ENCODE measurements at places on chromosomes 1 and 21. TPM values are rescaled to one million over a fixed set of nuclear protein-coding genes. Genes with fewer than 3 reads are reported as not detected.

DNA sequence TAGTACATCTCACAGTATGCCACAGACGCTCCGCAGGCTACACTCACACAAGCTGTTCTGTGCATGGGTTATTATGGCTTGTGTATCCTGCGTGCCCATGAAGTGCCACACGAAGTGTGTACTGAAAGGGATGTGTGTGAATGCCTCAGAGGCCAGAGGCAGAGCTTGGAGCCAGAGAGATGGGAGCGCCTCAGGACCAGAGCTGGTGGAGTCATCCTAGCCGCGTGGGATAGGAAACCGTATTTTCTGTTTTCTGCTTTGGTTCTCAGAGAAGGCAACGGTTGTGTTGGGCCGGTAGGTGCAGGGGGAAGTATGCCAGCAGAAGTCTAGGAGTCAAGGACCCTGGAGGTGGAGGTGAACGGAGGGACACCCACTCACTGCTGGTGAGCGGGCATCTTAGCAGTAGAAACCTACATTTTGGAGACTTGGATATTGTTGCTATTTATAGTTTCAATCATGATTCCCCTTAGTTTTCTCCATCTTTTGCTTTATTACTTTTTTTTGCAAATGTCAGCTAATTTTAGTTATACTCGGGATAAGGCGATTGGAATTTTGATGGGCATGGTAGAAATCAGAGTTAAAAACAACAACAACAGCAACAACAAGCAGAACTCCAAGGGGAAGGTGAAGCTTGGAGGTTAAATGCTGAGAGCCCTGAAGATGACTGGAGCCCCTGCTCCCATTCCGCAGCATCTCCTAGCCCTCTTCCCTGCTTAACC is 188.2 kb downstream of the DYRK1A start:
- no peak for DNase-seq

DNA sequence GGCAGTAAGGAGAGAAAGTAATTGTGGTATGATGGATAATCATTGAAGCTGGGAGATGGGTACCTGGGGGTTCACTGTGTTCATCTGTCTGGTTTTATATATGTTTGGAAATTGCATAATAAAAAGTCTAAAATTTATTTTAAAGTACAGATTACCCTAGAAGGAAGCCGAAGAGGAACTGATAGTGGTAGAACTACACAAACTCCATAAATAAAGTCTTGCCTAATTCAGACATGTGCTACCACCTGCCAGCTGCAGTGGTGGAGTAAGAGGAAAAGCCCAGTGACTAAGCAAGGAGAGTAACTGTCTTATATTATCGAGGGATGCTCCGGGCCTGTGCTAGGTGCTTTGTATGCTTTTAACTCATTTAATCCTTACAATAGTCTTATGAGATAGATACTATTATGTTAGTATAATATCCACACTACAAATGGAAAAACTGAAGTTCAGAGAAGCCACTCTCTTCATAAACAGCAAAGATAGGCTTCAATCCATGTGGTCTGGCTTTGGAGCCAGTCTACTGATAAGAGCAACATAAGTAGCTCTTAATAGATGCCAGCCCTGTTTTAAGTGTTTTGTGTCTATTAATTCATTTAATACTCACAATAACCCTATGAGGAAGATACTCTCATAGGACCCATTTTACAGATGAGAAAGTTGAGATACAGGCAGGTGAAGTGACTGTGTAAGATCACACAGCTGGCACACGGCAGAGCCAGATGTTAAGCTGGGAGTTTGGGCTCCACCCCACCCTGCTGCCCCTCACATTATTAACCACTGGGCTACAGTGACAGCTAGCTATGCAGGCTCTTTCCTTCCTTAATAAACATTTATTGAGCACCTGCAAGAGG is 56.8 kb upstream of the HNRNPU start:
- DNase-seq: no peak

DNA sequence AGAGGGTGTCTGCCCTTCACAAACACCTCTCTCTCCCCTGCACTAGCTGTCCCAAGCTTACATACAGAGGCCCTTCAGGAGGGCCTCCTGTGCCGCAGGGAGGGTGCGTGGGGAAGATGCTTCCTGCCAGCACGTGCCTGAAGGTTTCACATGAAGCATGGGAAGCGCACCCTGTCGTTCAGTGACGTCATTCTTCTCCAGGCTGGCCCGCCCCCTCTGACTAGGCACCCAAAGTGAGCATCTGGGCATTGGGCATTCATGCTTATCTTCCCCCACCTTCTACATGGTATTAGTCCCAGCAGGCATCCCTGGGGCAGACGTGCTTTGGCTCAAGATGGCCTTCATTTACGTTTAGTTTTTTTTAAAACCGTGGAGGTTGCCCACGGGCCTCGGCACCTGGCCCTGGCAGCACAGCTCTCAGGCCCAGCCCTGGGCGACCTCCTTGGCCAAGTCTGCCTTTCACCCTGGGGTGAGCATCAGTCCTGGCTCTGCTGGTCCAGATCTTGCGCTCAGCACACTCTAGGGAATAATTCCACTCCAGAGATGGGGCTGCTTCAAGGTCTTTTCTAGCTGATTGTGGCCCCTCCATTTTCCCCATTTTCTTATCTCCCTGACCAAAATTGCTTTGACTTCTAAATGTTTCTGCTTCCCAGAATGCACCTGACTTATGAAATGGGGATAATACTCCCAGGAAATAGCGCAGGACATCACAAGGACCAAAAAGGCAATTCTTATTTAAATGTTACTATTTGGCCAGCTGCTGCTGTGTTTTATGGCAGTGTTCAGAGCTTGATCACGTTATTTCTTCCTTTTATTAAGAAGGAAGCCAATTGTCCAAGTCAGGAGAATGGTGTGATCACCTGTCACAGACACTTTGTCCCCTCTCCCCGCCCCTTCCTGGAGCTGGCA is 6.1 kb downstream of the NPPA start:
- DNase-seq: no peak

DNA sequence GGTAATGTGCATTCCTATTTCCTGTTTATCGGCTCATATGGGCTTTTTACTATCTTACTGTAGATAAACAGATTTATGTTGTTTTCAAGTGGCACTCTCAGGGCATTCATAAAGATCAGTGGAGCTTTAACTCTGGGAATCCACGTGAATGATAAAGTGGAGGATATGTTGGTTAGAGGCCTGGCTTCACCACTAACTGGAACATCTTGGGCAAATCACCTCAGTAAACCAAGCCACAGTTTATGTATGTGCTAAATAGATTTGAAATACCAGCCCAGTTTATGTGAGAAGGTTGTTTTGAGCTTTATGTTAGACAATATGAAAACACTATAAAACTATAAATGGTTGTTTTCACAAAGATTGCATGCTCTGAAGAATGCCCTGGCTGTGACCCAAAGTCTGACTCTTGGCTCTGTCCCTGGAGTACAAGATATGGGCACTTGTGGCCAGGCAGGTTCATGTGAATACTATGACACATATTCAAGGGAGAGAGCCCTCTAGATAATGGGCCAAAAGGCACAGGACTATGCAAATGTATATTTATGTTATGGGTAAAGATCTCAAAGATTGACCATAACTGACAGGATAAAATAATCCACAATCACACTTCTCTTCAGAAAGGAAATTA is 36.7 kb downstream of the FAM163A start:
- DNase-seq: no peak

DNA sequence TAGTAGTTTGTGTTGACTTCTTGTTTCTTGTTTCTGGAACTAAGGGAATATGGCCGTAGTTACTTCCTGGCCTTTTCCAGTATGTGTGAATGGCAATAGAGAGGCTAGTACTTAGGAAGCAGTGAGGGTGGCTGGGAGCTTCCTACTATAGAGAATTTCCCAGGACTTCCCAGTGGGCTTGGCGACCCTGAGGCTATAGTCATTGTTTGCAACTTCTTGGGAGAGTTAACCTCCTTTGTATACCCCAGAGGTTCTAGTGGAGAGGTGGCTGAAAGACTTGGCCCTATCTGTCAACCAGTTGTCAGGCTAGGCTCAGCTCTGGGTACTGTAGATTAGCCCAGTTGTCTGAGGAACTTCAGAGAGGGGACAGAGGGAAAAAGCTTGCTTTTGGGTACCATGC is 15.6 kb downstream of the RAD54L start:
- no peak for DNase-seq

GRCh38 chr1:43992232-43992995 is 1.0 kb downstream of the CCDC24 start:
- DNase-seq: no peak

DNA sequence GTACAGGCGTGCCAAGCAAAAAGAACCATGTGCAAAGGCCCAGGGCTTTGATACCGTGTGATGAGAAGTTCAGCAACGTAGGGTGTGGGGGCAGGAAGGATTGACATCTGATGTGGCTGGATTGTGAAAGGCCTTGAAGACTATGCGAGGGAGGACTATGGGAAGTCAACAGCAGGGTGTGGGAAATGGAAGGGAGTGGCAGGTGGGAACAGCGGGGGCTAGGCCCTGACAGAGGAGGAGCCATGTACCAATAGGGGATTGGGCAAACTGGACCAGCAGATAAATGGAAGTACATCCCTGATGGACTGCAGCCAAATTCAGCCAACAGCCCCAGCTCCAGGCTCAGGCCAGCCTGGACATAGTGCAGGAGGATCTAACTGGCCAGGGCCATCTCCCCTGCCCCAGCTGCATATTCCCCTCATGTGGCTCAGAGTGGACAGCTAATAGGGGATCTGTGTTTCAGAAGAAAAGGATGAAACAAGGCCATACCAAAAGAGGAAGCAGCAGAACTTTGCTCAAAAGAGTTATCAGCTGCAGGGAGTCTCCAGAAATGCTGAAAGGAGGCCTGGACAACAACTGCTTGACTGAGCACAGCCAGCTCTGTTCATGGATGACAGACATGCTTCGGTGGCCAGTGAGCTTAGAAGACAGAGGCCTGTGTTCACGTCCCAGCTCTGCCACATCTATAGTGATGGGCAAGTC is 140.2 kb upstream of the SGIP1 start:
- DNase-seq: no peak

DNA sequence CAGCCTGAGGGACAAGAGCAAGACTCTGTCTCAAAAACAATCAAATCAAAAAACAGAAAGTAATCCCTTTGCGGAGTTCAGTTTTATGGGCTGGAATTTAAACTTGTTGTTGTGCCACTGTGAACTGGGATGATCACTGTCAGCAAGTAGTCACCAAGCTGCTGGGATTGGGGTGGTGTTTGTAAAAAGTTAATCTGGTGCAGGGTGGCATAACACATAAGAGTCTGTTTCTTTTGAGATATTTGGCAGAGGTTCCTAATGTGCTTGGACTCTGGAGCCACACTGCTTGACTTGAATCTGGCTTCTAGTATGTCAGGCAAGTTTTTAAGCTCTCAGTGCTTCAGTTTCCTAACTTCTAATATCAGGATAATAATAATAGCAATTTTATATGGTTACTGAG is 6.6 kb downstream of the CLIC4 start:
- DNase-seq: no peak

DNA sequence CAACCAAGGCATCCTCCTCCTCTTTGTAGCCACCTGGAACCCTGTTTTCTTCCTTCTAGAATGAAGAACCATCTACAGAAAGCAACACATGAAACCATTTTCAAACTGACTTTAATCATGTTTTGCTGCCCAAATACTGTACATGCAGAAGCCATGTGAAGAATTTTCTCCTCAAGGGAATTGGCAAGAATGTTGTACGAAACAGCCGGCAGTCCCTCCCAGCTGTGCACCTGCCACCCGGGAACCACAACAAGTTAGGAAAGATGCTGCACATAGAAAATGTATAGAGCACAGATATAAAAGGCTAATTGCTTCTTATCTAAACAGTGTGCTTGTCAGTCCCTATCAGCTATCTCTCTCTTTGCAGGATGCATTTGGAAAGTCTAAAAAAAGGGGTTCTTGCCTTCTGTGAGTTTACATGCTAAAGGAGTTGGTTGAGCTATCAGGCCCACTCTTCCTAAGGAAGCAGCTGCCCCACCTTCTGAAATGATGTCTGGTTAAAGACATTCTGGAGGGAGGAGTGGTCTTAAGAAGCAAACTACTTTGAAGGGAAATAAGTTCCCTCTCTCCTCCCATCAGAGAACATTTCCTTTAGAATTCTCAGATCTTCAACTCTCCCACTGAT is 44.8 kb downstream of the RIMS3 start:
- no peak for DNase-seq

- no peak for DNase-seq
These were observed 57.9 kb downstream of the PCNX2 start for GRCh38 chr1:233237647-233238046.

DNA sequence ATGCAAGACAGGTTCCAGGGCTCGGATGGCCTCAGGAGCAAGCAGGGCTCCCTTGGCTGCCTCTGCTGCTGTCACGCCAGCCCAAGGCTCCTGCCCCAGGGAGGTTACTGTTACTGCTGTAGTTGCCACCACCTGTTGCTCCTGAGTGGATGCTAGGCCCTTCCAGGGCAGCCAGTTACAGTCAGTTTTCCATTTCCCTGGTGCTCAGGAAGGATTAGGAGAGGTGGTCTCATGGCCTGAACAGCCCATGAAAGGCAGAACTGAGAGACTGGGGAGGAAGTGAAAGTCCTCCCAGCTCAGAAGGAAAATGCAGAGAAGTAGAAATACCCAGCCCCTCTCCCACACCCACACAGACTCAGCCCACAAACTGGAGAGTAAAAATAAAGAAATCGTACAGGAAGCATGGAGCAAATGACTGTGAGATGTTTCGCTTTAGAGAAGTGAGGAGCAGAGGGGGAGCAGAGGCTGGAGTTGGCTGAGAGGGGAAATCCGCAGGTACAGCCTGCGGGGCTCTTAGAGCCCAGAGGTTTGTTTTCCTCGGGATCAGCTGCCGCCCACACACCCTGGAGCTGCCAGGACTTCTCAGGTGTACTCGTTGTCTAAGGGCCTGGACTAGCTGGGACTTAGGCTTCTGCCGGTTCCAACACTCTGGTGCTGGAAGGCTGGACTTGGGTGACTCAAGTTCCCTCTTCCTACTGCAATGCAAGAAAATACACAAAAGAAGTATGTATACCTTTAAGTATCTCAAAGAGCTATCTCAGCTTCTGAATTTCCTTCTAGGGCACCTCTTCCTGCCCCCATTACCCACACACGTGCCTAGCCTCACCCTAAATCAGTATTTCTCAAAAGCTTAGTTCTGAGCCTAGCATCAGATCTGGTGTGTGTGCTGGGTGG is 2.3 kb downstream of the IL6R start:
- peak; percentile 53 for DNase-seq

GRCh38 chr1:53766831-53767405 is 28.0 kb upstream of the GLIS1 start:
- DNase-seq: no peak

- DNase-seq: no peak
These were observed 73.0 kb upstream of the IFFO2 start for GRCh38 chr1:19029191-19030085.

DNA sequence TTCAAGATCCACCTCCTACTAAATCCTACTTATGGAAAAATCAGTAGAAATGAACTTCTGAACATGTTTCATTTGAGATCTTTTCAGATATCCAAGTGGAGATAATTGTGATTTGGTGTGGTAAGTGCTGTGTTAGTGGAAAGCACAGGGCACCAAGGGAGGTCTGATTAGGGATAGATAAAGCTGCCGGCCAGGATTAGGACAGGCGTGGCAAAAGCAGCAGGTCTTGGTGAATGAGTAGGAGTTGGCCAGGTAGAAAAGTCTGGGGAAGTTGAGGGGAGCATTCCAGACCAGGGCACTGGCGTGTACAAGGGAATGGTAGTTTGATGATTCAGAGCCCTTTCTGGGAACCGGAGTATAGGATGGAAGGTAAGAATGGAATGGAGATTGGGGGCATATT is 47.8 kb downstream of the AZIN2 start:
- no peak for DNase-seq

The DNM3 gene
- 1.9 TPM for total RNA-seq

The ZNF593OS gene
- total RNA-seq: not detected

The ITLN2 gene
- not detected for total RNA-seq

The XCL2 gene
- not detected for total RNA-seq

The SYCP1 gene
- total RNA-seq: not detected

The ATP1A4 gene
- not detected for total RNA-seq

The FCRL1 gene
- 111 TPM for total RNA-seq

The SELENBP1 gene
- total RNA-seq: not detected

The NPL gene
- 2.9 TPM for total RNA-seq

The SLC1A7 gene
- total RNA-seq: not detected
